Fibroblast of pulmonary artery (primary cell): ENCODE measurements at places on chromosomes 4 and X.

- peak; percentile 23 for DNase-seq
These were observed 1.5 kb downstream of the STARD8 start for GRCh38 chrX:68648960-68649359.

DNA sequence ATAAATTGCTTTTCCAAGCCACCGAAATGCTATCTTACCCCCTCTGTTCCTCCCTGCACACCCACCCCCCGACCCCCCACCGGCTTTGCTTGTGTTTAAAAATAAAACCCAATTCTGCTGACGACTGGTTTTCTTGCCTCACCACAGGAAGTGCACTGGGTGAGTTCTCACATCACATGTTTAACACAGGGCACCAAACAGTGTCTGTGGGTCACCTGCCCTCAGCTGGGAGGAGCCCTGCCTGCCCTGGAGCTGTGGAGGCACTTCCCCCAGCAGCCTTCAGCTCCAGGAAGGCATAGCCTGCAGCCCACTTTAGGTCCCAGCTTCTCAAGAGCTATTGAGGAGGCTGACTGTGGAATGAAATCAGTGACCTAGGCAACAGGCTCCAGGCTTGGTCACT is 8.8 kb downstream of the TMEM255A start:
- DNase-seq = no peak

- DNase-seq = no peak
These were observed 50.9 kb upstream of the BCOR start for GRCh38 chrX:40148385-40149285.

DNA sequence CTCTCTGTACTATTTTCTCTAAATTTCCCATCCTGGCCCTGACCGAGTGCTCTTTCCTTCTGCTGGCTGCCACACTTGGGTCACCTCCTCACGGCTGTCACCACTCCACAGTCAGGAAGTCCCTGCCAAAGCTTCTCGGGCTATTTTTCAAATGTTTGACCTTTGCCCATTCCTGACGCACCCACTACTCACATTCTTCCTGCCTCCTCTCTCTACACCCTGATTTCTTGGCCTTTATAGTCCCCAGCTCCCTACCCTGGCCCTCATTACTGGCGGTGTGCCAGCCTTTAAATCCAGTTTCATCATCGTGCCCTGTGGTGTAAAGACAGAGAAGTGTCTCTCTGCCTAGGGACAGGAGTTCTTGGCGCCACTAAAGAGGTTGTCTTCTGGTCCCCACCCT is 46.4 kb upstream of the GATB start:
- DNase-seq = peak; percentile 8

DNA sequence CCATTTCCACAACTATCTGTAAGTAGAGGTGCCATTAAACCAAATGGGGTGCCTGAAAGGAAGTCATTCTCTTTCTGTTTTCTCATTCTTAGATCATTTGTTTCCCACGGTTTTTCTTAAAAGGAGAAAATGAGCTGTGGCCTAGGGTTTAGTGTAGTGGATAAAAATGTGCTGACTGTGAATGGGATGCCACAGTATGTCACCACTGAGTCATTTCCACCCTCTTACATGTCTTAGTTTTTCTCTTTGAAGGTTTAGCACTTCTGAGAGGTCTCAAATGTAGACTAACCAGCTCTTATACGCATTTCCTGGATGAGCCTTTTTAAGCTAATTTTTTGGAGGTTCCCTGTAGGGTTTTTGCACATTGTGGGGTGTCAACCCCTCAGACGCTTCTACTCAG is 244.5 kb upstream of the SPANXN1 start:
- DNase-seq = no peak
